Cerebellum (tissue), 4 donors: ENCODE measurements at places on chromosomes 12 and 14. TPM values are rescaled to one million over a fixed set of nuclear protein-coding genes. Genes with fewer than 3 reads are reported as not detected.

The TPCN1 gene
- 27.7 TPM for total RNA-seq

The OR11G2 gene
- not detected for total RNA-seq

- no peak for DNase-seq
These were observed 240.1 kb upstream of the ARHGAP5 start for GRCh38 chr14:31837031-31837430.

DNA sequence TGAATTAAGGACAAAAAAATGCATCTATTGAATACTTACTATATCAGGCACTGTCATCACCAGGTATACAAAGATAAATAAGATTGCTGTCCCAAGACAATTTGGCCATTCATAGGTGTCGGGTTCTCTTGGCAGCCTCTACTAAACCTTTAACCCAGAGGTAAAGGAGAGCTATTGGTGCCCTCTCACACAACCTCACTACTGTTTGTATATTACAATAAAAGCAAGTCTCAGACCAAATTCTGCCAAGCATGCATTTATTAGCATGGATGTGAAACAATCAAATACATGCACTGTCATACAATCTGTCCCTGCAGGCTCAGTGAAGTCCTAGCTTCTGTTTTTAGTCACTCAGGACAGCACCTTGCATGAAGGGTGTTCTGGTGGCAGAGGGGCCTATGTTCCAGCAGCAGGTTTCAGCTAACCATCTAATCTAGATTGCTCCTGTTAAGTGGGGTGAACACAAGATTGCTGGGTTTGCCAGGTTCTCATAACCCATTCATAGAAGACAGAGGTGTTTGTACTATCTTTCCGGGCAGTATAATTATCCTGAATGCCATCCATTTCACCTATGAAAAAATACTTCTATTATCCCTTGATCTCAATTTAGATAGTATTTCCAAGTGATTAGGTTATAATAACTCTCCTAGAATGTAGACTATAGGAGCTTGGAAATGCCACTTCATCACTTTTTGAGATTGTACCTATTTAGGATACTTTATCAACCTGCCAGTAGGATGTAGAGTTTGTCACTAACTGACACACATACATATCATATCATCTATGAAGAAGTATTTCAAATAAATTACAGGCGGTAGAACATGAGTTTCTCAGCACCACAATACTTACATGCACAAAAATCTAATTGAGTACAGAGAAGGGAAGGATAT lies 254.0 kb upstream of the KRR1 start:
- DNase-seq, result no peak

DNA sequence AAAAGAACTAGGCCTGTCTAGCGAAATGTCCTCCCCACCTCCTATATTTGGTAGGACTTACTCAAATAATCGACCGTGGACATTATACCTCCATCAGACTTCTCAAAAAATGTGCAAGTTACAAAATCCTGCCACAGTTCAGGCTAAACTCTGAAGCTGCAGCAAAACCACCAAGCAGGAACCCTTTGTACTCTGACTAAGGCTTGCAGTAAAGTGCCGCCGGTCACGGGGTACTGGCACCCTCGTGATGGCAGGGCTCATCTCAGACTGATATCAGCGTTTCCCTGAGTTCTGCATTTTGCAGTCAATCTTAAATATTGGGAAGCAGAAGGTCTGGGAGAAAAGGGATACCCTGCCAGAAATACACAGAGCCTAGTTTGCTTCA lies 17.1 kb downstream of the SLC11A2 start:
- no peak for DNase-seq

GRCh38 chr12:66065641-66066136 lies 64.9 kb downstream of the LLPH start:
- DNase-seq, result no peak
